ENCODE measurements at places on chromosomes 2 and 18.

DNA sequence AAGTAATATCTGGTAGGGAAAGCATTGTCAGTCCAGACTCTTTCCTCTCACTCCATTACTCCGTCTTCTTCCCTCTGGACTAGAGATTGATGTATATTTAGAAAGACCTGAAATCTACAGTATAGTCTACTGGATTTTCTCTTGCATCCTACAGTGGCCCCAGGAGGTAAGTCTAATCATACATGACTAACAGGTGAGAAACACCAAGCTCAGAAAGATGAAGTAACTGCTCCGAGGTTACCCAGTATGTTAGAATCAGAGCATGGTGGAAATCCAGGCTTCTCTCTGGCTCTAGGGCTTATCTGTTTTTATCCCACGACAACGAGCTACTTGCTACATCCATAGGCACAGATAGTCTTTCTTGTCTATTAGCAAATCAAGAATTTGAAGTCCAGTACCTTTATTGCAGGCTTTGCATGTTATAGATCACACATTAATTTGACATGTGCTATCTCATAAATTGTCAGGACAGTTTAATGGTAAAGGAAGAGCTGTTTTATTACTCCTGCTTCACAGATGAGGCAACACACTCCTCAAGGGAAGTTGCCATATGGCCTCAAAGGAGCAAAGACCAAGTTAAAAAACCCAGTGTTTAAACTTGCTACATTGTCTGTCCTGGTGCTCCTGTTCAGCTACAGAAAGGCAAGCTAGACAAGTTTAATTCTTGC lies 484.3 kb downstream of the THSD7B start:
- DNase-seq, result no peak

- no peak for DNase-seq
Measured at GRCh38 chr2:57842531-57842930, 204.1 kb upstream of the VRK2 start.

- no peak for DNase-seq
Measured at GRCh38 chr2:159175182-159175581, 111.3 kb downstream of the WDSUB1 start.

DNA sequence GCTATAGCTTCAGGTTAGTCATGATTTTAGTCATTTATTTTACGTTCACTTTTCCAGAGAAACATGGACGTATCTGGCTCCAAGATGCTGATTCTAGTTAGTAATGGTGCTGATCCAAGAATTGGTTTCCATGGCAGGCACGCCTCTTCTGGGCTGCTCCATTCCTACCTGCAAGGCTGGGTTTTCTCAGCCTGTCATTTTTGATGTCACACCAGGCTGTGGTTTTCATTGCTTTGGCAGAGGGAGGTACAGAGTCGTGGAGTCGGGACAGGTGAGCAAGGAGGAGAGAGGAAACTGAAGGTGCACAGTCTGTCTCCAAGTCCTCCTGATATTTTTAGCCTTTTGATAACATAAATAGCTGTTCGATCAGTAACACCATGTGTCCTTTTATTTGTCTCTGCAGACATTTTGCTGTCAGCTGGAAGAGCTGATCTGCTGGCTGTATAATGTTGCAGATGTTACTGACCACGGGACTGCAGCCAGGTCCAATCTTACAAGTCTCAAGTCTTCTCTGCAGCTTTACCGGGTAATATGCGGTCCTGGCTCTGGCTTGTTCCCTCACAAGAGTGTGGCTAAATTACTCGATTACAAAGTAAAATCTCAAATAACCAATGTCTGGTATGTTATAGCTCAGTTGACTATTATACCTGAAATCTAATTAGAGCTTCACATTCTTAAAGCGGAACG lies 17.8 kb downstream of the CEP68 start:
- no peak for DNase-seq

DNA sequence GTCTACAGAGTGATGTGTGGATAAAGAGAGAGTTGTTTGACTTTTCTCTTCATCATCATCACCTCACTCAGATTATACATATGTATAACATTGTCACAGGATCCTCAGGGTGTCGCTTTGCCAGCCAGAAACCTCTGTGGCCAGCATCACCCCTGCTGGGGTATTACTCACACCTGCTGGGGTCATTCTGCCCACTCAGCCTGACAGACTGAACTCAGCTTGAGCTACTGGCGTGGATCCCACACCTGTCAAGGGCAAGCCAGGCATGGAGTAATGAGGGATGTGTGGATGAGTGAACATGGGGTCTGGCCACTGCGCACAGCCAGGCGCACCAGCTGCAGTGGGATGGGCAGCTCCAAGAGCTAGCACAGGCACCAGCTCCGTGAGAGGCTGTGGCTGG lies 870.6 kb downstream of the CBLN2 start:
- no peak for DNase-seq

DNA sequence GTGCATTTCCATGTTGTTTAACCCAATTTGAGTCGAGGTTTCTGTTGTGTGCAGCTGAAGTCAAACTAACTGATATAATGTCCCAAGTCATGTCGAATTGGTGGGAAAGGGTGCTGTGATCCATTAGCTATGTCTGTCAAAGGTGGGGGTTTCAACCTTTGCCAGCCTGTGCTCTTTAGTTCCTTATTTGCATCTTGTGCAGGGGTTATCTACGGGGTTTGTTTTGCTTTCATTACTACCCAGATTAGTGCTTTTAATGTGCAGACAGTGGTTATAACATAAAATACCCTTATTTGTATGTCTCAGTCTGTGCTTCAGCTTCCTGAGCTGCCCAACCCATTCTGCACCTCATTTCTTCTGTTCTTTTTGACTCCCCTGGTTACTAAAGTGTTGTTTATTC lies 271.9 kb upstream of the CXCR4 start:
- no peak for DNase-seq

GRCh38 chr2:20724500-20725053 lies 57.6 kb downstream of the GDF7 start:
- no peak for DNase-seq

DNA sequence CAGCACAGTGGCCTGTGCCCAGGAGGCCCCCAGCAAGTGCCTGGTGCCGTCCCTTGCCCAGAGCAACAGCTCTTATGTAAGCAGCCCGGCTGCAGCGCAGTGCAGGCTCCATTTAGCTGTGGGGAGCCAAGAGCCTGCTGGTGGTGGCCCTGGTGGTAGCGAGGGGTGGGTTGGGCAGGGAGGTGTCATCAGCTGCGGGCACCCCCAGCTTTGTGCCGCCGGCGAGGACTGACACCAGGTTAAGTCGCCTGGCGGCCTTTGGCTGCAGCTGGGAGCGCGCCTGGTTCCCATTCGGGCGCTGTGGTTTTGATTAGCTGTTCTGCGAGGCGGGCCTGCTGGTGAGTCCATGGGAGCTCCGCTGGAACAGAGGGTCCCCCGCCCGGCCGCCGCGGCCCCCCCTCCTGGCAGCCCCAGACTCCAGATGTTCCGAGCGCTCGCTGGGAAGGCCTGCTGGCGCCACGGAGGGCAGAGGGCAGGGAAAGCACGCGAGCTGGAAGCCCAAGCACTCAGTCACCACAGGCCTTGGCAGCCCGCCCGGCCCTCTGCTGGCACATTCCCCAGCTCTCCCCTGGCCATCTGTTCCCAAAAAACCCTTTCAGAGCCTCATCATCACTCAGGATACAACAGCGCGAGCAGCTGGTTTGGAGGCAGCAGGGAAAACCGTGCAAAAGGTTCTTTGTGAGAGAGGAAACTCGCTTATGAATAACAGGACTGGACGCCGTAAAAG lies 18.4 kb downstream of the ATOH8 start:
- peak; percentile 100 for DNase-seq

DNA sequence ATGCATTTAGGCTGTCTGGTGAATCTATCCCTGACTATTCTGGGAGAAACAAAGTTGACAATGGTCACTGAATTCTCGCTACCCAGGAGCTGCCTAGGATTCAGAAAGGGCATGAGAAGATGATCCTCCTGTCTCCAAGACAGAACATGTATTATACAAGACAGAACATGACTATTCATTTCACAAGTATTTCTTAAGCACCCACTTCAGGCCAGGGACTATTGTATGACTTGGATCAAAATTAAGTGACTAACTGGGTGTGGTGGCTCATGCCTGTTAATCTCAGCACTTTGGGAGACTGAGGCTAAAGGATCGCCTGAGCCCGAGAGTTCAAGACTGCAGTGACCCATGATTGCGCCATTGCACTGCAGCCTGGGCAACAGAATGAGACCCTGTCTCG lies 235.8 kb upstream of the RAB12 start:
- no peak for DNase-seq

- no peak for DNase-seq
Measured at GRCh38 chr2:16138811-16139662, 198.7 kb downstream of the MYCN start.

DNA sequence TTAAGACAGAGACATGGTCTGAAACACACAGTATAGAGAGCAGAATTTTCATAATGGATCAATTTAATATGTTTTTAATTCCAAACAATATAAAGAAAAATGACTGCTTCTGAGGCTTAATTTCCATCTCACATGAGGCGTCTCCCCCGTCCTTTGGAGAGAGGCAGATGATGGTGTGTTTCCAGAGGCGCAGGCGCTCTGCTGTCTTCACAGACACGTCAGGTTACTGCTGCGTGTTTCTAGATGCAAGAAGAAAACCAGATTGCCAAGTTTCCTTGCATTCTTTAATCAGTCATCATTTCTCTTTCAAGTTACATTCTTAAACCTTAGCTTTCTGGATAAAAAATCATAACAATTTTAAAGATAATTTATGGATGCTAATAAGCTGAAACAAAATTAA lies 160.2 kb downstream of the ATP9B start:
- DNase-seq, result no peak

GRCh38 chr2:8886202-8886518 lies 48.7 kb upstream of the KIDINS220 start:
- no peak for DNase-seq

GRCh38 chr2:40287773-40288172 lies 164.1 kb downstream of the SLC8A1 start:
- DNase-seq, result no peak

GRCh38 chr2:173881886-173882285 lies 83.3 kb downstream of the SP3 start:
- no peak for DNase-seq

- DNase-seq, result no peak
Measured at GRCh38 chr18:59301929-59302328, 16.5 kb downstream of the CPLX4 start.

- no peak for DNase-seq
Measured at GRCh38 chr2:187614756-187615155, 60.5 kb upstream of the TFPI start.

DNA sequence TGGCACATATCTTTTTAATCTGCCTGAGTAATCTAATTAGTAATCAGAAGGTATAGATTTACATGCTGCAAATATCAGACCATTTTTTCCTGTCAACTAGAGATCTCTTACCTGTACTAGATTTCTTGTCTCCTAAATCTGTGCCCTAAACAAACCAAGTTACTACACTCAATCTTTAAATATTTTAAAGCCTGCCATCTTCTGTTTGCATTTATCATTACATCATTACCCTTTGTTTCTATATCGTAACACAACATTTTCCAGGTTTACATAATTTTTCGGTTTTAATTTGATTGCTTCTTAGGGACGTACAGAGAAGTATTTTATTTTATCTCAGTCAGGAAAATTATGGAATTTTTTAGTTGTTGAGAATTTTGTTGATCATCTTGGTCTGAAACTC lies 25.7 kb downstream of the PSMA8 start:
- DNase-seq, result no peak

DNA sequence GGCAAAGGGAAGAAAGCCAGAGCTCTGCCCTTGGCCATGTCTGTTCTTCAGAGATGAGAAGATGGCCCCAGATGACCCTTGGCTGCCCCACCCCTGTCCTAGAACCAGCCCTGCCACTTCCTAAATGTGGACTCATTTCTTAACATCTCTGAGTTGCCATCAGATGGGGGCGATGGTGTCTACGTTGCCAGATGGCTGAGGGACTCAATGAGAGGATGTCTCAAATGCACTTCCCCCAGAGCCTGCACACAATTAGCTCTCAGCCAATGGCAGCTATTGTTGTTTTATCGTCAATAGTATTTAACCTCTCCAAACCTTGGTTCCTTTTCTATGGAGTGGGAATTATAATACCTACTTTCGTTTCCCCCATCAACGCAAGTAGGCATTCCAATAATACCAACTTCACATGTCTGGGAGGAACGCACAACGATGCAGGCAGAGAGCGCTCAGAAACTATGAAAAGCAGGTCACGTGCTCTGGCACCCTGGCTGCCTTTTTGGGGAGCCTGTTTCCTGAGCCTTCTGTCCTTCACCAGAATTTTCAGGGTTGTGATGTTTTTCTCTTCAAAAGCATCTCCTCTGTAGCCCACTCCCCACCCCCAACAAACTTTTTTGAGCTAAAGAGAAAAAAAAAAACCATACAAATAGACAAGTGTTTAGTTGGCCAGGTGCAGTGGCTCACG lies 100.3 kb downstream of the MCFD2 start:
- no peak for DNase-seq

DNA sequence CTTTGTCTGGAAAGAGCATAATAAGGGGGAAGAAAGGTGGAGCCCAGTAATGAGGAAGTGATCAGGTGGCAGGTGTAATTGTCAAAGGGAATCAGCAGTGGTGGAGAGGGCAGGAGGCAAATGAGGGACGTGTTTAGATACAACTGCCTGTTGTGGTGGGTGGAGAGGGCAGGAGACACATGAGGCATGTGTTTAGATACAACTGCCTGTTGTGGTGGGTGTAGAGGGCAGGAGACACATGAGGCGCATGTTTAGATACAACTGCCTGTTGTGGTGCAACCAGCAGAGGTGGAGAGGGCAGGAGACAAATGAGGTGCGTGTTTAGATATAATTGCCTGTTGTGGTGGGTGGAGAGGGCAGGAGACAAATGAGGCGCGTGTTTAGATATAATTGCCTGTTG lies 173.1 kb downstream of the ANKRD30B start:
- no peak for DNase-seq

DNA sequence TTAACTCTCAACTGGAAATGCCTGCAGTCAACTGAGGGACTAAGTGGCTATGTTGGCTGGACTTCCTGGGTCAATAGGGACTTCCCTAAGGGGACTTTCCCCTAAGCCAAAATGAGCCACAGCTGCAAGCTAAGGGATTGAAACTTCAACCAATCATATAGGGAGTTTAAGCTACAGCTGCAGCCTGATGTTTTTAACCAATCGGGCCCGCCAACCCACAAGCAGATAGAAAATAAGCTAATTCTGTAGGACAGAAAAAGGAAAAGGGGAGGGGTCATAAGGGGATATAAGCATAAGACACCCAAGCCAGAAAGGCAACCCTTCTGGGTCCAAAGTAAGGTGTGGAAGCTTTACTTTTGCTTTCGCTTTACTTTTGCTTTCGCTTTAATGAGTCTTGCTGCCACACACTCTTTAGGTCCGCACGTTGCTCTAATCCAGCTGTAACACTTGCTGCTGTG lies 927.5 kb downstream of the ERBB4 start:
- no peak for DNase-seq

Measured in aorta (tissue), 5 donors.